Ovary (tissue), 10 donors: ENCODE measurements at places on chromosomes 11 and 22. TPM values are rescaled to one million over a fixed set of nuclear protein-coding genes. Genes with fewer than 3 reads are reported as not detected.

GRCh38 chr11:74142624-74143023 is 28.2 kb downstream of the C2CD3 start:
- no peak overlapping the region for H3K4me3 ChIP-seq
- no peaks in the 10 kb centered on the region for H3K27me3 ChIP-seq
- no peaks in the 10 kb centered on the region for H3K36me3 ChIP-seq
- no peak for DNase-seq
- no peak overlapping the region for H3K27ac ChIP-seq
- H3K4me1 ChIP-seq, result no peaks in the 10 kb centered on the region

- DNase-seq, result no peak
- no peak overlapping the region for H3K27ac ChIP-seq
- no peaks in the 10 kb centered on the region for H3K27me3 ChIP-seq
- H3K4me3 ChIP-seq, result no peak overlapping the region
- H3K36me3 ChIP-seq, result no peaks in the 10 kb centered on the region
Measured at GRCh38 chr22:40441761-40442390, 71.5 kb downstream of the SGSM3 start.

Gene SLC22A9
- not detected for total RNA-seq

Gene CASP5
- 0.32 TPM for total RNA-seq

Gene NPAS4
- 0.32 TPM for total RNA-seq
